Stimulated activated CD4-positive, alpha-beta T cell treated with anti-CD3 and anti-CD28 coated beads, Interleukin-4, amount 100 ng/mL, for 48 hours (primary cell): ENCODE measurements at places on chromosomes 6 and 20.

GRCh38 chr20:59616306-59616705 lies 12.0 kb downstream of the PHACTR3 start:
- DNase-seq: no peak

DNA sequence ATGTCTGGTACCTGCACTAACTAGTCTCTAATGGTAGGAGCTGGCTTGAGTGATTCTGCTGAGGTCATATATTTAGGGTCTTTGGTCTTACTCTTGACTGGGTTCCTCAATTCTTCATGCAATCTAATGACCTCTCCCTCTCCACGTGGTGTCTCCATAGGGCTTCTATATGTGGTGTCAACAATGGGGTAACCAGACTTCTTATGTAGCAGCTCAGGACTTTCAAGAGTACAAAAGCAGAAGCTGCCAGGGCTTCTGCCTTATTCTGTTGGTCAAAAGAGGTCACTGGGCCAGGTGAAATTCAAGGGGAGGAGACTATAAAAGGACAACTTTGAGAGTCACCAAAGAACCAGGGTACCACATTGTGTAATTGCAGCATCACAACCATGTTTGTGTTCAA lies 54.3 kb downstream of the NUS1 start:
- DNase-seq: no peak

DNA sequence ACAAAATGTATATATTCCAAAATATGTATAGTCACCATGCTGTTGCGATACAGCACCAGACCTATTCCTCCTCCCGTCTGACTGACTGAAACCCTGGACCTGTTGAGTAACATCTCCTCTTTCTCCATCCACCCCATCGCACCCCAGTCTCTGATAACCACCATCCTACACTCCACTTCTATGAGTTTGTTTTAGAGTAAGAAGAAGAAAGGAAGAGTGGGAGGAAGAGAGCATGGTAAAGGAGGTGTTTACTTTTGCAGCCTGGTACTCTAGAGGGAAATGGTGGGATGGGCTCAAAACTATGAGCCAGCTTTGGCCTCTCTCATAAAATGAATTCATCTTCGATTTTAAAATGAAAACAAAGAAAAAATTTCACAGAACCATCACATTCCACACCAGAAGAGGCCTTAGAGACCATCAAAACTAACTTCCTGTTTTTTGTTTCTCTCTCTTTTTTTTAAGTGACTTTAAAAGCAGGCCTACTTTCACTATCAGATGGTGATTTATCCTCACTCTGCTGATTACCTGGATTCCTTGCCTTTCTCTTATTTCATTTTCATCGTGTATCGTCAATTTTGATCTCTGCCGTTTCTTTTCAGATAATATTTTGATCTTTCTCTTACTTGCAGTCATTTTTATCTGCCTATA lies 16.8 kb upstream of the FUCA2 start:
- no peak for DNase-seq

DNA sequence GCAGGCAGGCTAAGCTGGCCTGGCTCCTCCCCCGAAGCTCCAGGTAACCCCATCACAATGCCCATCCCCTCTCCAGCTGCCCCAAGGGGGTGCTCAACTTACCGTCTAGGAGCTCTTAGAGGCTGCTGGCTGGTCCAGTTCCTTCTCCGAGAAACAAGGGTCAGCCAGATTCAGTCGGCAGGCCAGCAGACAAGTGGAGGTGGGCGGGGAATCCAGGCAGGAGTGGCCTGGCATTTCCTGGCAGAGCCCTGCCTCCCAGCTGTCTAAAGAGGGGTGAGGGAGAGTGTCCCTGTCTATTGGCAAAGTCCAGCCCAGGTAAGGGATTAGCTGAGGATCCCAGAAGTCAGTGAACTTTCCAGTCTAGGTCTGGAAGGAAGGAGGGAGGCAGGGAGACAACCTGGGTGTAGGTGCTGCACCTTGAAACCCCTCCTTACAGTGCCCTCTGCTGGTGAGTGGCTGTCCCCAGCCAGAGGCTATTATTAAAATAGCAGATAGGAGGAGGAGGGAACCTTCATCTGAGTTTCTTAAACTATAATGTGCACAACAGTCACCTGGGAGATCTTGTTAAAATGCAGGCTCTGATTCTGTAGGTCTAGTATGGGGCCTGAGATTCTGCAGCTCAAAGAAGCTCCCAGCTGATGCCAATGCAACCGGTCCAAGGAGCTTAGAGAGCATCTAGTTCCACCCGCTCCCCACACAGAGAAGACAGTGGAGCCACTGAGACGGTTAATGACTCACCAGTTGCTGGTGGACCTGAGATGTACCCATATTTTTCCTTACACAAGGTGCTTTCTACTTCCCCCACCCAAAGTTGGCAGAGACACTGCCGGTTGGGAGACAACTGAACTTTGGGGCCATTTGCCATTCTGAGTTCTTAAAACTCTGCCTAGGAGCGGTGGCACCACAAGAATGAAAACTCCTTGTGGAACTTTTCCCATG lies at the start of gene UNC5CL:
UNC5CL (minus strand) TSS at position 162 of the 939 bp plus-strand sequence. CDS start 4,147 bp downstream, outside the sequence.
- peak; percentile 41 for DNase-seq

DNA sequence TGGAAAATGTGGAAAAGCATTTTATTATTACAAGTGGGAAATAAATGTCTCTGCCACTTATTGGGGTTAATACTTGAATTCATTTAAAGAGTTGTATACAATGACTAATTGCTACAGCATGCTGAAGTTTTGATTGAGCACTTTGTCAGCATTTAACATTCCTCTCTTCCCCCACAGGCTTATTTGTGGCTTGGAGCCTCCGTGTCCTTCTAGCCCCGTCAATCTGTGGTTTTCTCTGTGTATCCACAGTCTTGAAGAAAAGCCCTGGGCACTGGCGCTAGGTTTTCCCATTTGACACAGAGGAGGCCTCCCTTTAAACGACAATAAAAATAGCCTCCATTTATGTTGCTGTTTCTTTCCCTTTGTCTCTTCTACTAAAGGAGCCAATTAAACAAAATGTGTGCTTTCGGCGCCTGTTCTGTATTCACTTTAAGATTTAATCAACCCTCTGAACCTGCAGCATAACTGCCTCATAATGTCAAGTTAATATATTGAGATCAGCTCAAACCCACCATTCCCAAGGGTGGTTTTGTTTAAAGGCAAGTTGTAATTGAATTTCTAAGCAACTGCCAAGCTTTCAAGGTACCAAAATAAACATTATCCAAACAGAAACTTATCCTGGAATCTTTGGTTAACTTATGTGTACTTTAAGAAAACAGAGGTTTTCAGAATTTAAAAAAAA lies 326.6 kb upstream of the RNF24 start:
- no peak for DNase-seq

GRCh38 chr20:47970282-47970903 lies 185.1 kb upstream of the SULF2 start:
- no peak for DNase-seq
